ENCODE measurements at places on chromosomes 2 and 18. TPM values are rescaled to one million over a fixed set of nuclear protein-coding genes. Genes with fewer than 3 reads are reported as not detected.

The KYNU gene
- 4.6 TPM for total RNA-seq

The CDCA7 gene
- 0.66 TPM for total RNA-seq

The SULT1C4 gene
- not detected for total RNA-seq

The TRIM54 gene
- not detected for total RNA-seq

The INHBB gene
- not detected for total RNA-seq

The NTSR2 gene
- total RNA-seq = not detected

The RAB17 gene
- total RNA-seq = 0.22 TPM

The SCYGR4 gene
- total RNA-seq = not detected

The RNF152 gene
- 127 TPM for total RNA-seq

The TUBA4B gene
- total RNA-seq = not detected

The PSD4 gene
- 1.1 TPM for total RNA-seq

The NR4A2 gene
- 0.57 TPM for total RNA-seq

The UPP2 gene
- total RNA-seq = not detected

The CTAGE1 gene
- not detected for total RNA-seq

All from placental pericyte (primary cell).